ENCODE measurements at places on chromosomes 6 and 20.

- DNase-seq = no peak
Observed at GRCh38 chr20:31860390-31861134, 9.8 kb downstream of the DUSP15 start.

- DNase-seq = no peak
Observed at GRCh38 chr20:41407607-41408006, 41.0 kb upstream of the EMILIN3 start.

- no peak for DNase-seq
Observed at GRCh38 chr6:56718236-56718635, 75.5 kb upstream of the DST start.

DNA sequence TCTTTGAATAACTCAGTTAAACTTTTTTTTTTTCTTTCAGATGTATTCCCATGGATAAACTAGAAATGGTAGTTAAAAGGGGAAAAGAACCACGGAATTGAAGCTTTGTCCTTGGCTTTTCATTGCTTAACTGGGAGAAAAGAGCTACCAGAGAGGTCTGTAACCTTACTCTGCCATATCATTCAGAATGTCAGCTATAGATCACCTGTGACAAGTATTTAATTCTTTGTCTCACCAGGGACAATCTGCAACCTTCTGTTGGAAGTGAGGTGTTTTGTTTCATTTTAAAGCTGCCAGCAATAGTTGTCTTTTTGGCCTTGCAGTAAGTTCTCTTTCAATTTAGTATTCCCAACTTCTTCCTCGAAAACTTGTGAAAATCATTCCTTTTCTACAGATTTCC lies 618.4 kb downstream of the FRK start:
- no peak for DNase-seq

GRCh38 chr20:35121186-35121585 lies 25.9 kb downstream of the EDEM2 start:
- DNase-seq = no peak

DNA sequence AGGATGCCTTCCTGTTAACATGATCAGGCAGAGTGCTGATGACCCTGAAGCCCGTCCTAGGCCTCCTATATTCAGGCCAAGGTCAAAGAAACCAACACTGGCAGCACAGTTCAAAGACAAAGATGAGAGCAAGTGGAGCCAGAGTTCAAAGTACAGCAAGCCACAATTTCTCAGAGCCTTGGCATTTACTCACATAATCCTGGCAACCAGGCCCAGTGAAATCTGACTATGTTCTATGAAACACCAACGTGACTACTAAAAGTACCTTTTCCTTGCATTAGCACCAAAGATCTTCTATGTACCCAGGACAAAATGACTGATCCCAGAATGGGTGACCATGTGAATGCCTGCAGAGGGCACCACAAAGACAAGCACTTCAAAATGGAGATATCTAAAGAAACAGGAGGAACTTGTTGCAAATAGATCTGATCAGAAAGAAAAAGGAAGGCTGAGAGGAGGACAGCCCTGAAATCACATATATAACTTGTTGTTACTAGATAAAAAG lies 3.9 kb downstream of the NFS1 start:
- no peak for DNase-seq

GRCh38 chr6:157982563-157983405 lies 1.1 kb downstream of the SYNJ2 start:
- DNase-seq = no peak

- DNase-seq = no peak
Observed at GRCh38 chr20:62980970-62981369, 25.8 kb downstream of the BHLHE23 start.

GRCh38 chr6:168163096-168163731 lies 84.2 kb upstream of the FRMD1 start:
- DNase-seq = no peak

DNA sequence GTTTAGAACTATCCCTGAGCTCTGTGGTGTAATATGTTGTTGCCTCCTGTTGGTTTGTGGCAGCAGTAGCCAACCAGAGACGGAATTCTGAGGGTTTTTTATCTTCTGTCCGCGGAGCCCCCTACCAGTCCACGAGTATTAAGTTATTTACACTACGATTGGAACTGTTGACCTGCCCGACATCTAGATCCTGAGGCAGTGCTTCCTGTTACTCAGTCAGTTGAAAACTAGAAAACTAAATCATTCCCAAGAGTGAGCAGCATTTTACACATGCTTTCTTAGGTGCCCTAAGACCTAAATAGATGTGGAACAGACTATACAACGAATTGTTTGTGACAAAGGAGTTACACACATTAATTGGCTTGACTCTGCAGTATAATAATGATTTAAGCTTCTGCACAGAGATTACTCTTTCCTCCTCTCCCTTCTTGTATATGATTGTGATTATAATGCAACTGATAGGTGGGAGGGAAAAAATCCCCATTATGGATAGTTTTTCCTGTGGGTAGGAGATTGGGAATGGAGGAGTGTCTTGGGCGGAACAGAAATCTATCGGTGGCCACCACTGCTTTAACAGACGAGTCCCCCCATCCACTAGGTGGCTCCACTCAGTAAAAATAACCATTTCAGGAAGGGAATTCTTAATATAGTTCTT lies 1.7 kb downstream of the LOC128125822 start:
- peak; percentile 59 for DNase-seq

DNA sequence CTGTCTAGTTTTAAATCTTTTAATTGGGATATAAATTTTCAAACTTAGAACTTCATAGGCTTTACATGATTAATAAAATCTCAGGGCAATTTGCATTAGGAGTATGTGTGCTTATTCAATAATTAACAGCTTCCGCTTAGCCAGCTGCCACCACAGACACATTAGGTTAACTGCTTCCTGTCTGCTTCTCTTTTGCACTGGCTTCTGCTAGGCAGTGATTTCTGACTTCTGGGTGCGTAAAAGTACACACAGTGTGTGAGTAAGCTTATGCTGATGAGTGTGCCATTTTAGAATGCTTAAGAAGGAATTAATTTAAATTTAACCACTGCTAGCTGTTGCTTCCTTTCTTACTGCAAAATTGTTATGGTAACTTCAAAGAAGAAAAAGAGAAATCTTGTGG lies 73.9 kb downstream of the F13A1 start:
- no peak for DNase-seq

DNA sequence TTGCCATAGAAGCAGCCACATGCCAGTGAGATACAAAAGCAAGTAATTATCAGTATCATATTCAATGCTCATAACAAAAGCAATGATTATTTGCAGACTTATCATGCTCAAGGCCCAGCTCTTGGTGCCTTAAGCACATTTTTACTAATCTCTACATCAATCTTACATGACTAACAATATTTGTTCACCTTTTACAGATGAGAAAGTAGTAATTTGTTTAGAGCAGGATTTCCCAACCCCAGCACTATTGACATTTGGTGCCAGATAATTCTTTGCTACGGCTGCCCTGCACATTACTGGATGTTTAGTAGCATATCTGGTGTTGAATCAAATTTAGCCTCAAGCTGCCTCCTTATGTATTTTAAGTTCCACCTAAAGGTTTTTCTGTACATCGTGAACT lies 19.0 kb upstream of the DOK5 start:
- no peak for DNase-seq

DNA sequence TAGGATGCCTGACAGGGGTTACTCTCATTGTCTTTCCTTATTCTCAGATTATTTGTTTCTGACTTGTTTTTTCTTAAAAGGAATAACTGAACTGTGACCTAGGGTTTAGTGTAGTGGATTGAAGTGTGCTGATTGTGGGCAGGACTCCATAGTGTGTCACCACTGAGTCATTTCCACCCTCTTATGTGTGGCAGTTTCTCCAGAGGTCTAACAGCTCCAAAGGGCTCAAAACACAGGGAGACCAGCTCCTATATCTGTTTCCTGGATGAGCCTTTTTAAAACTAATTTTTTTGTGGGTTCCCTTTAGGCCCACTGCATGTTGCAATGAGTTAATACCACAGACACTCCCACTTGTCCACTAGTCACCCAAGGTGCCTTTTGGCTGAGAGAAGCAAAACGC lies 951.1 kb upstream of the ADGRB3 start:
- peak; percentile 4 for DNase-seq

DNA sequence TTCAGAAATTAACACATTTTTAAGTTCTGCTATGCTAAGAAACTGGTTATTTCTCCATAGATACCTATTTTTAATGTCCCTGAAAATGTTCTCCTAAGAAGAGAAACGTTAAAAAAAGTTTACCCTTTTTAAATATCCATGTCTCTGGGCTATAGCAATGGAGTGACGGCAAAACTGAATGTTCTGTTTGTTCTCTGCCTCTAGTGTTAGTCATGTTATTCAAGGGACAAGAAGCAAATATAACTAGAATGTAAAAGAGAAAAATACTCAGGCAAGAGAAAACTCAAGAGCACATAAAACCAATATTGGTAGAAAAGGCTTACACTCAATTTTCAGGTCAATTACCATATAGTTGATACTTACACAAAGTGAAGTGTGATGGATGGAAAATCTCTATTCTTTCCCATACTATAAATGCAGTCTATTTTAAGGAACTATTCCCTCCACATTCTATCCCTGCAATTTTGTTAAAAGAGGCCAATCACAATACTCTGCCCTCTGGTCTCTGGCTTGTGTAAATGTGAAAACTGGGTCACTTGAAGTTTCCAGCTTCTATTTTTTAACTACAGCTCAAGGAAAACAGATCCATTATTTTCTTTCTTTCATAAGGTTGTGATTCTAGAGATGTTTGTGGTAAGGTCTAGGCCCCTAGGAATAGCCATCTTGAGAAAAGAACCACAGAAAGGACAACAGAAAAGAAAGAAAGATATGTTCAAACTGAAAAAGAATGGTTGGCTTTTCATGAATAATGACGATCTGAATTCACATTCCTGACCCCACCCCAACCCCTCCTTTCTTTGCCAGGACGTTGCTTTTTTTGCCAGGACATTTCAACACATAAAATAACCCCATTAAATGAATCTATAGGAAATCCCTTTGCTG lies 200.3 kb upstream of the FAM83B start:
- DNase-seq = no peak

GRCh38 chr6:21309807-21310221 lies 283.7 kb upstream of the SOX4 start:
- DNase-seq = no peak

GRCh38 chr6:5622276-5623005 lies 361.1 kb downstream of the FARS2 start:
- no peak for DNase-seq

DNA sequence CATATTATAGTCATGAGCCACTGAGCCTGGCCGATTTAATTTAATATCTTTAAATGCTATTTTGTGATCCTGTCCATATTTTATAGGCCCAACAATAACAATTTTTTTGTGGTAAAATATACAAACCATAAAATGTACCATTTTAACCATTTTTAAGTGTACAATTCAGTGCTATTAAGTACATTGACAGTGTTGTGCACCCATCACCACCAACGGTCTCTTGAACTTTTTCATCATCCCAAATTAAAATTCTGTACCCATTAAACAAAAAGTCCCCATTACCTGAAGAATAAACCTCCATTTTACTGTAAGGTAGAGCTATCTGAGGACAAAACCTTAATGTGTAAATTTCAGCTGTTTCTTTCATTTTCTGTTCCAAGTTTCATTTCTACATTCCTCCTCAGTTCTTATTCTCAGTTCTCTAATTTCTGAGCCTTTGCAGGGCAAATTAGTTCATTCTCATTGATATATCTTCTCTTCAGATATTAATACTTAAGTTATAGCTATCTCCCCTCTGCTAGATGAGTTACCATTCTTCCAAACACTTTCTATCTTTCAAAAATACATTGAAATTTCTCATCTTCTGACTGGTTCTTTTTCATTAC lies 10.3 kb downstream of the MTO1 start:
- DNase-seq = no peak

- no peak for DNase-seq
Observed at GRCh38 chr6:132382630-132383175, 18.6 kb downstream of the MOXD1 start.

GRCh38 chr6:85493389-85493788 lies 43.5 kb downstream of the NT5E start:
- DNase-seq = no peak

DNA sequence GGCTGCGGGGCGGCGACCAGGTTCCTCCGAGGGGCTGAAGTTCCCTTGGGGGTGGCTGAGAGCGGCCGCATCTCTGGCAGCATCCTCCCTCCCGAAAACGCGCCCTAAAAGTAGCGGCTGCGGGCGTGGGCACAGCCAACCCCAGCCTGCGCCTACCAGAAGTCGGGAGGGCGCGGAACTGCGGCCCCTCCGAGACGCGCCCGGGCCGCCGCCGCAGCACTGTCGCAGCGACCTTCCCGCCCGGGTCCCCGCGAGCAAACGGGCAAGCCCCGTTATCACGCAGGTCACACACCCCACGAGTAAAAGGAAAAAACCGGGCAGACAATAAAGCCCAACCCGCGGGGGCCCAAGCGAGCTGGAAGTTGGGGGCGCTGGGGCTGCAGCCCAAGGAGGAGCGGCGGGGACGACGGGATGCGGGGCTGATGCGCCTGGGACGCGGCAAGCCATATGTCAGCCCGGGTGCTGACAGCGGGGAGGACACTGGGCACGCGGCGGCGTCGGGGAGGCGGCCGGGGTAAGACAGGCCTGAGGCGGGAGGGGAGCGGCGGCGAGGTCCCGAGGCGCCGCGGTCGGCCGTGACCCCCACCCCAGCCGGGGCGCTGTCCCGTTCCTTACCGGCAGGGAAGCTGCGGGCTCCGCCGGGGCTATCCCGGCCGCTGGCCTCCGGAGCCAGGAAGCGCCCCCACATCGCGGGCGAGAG lies 659 bp downstream of the CEP85L start:
- no peak for DNase-seq

DNA sequence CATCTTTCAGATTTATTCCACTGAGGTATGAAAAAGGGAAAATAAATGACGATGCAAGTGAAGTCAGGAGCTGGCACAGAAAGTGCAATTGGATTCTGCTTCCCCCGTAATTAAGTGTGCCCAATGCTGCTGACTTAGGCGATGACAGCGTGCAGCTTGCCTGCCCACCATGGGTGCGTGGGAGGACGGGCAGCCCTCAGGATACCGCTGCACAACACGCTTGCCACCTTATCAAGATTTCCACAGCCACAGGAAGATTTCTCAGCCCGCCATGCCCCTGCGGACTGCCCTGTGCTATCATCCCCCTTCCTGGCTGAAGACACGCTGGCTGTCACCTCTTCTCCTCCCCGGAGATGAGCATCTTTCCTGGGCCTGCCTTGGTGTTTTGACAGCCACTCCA lies 103.3 kb upstream of the BACH2 start:
- peak; percentile 9 for DNase-seq

GRCh38 chr6:144285548-144285797 lies 338 bp downstream of the UTRN start:
- DNase-seq = no peak
